Mesenteric fat pad (tissue), 1 donor: ENCODE measurements at places on chromosomes 4 and X.

DNA sequence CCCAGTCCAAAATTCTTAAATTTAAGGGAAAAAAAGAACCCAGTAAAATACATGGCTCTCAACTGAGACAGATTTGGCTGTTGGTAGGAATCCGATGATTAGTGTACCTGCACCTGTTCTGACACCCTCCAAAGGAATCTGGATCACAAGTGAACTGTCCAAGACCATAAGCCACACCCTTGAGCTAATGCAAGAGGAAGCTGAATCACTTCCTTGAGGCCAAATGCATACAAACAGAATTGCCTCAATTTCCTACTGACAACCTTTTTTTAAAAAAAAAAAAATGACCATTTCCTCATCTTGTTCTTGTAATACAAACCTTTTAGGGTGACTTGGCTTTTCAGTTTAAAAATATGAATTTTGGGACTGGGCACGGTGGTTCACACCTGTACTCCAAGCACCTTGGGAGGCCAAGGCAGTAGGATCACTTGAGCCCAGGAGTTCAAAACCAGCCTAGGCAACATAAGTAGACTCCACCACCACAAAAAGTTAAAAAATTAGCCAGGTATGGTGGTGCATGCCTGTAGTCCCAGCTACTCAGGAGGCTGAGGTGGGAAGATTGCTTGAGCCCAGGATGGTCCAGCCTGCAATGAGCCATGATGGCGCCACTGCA, 10.7 kb upstream of the FBXL5 start:
- DNase-seq, result no peak

GRCh38 chrX:146224442-146224841, 406.8 kb downstream of the SLITRK2 start:
- DNase-seq, result no peak

DNA sequence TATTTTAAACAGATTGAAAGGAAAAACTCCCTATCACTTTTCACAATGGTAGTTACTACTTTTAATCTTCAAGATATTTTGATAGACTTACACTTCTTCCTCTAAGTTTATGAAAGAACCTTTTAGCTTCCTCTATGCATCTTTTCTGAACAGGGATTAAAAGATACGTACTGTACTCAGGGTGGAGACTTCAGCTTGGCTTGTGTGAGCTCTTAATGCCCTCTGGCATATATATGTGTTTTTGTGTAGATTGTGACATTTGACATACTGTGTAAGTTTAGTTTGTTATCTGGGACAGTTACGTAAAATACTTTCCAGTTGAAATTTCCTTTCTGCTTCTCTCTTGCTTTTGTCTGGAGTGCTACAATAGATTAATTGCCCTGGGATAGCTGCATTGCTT, 109.3 kb upstream of the NUDT6 start:
- DNase-seq, result no peak

GRCh38 chrX:144681501-144681900, 565.8 kb upstream of the SPANXN1 start:
- no peak for DNase-seq

- DNase-seq, result no peak
Measured at GRCh38 chr4:168421671-168422070, 58.6 kb downstream of the DDX60L start.

DNA sequence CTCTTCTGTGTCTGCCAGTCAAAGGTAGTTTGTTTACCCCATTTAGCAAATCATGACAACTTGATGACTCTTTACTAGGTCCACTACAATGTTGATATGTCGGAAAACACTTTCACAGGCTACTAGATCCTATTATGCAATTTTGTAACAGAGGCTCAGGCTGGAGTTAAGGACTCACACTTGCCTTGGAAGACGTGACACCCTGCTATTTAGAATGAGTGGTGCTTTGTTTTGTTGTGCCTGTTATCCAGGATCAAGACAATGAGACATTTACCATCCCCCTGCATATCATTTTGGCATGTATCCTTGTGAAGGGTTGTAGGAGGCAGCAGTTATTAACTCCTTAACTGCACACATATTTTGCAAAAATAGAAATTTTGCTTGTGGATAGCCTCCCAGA, 263.7 kb downstream of the IL1RAPL1 start:
- no peak for DNase-seq

DNA sequence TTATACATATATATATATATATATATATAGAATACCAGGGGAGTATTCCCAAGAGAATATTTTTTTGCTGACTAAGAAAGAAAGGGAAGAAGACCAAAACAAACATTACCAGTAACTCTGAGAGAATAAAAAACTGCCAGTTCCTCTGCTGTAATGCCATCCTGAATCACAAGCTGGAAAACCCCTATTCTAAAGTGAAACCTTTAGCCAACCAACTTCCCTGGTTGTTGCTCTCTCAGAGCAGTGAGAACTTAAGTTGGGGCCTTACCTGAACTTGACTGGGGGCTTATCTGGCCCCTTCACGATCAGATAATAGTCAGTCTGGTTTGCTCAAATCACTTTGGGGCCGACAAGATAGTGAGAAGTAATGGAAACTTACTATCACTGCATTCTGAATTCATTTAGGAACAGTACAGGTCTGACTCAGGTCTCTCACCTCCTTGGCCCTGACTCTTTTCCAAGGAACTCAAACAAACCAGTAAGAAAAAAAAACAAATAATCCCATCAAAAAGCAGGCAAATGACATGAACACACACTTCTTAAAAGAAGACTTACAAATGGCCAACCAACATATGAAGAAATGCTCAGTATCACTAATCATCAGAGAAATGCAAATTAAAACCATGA, 62.5 kb downstream of the CD40LG start:
- DNase-seq, result no peak

DNA sequence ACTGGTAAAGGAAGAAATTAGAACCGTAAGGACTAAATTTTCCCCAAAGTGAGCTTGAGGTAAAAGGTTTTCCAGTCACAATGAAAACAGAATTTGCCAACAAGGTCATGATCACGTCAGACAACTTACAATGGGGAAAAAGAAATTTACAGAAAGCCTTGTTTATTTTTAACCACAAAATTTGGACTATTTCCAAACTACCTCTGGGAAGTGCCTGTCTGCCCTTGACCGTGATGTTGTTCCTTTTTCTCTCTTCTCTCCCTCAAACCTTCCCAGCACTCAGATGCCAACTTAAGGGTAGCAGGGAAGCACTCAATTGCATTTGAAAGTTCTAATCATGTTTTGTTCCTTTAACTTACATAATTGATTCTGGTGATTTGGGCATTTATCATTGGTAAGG, 32.5 kb downstream of the MEPE start:
- DNase-seq, result no peak

DNA sequence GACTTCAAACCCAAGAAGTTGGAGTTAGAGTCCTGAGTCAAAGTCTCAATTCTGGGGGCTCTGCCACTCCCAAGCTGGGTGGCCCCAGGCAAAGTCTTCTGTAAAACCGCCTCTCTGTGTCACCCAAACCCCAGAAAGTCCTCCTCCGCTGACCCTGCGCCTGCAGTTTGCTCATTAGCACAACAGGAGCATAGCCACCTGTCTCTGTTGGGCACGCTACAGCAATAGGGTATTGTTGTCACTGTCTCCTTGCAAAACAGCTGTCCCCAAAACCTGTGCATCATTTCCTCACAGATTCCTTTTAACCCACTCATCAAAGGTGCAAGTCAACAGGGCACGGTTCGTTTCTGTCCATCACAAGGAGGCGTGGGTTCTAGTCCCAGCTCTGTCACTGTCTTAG, 8.0 kb upstream of the DGAT2L6 start:
- DNase-seq, result no peak

DNA sequence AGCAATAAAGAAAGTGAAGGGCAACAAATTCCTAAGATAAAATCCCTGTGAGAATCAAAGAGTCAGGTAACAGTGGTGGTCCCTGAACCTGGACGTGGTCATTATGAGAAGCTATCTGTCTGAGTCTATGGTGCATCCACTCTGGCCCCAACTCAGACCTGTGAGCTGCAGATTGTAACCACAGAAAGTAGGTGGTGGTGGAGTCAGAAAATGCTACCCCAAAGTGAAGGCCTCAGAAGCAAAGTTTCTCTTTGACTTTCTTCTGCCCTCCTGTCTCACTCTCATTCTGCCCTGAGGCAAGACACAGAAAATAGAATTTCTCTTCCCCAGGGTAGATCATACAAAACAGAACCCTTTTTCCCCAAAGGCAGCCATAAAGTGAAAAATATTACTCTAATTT, 84.1 kb upstream of the NEIL3 start:
- no peak for DNase-seq

- DNase-seq, result no peak
Measured at GRCh38 chr4:47686294-47686872, 151.5 kb downstream of the CORIN start.

- DNase-seq, result no peak
Measured at GRCh38 chr4:142844782-142845181, 1.3 kb downstream of the INPP4B start.

DNA sequence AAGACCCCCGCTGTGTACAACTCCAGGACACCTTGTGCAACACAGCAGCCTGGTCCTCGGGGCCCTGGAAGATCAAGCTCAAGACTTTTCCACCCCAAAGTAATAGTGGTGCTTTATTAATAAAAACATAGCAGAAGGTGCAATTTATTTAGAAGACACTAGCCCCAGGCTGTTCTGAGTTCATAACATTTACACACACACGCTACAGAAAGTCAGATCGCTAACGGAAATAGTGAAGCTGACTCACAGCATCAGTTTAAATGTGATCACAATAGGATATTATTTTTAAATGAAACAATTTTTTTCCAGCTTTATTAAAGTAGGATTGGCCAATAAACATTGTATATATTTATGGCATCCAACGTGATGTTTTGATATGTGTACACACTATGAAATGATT, 141.0 kb downstream of the STK32B start:
- DNase-seq, result no peak

DNA sequence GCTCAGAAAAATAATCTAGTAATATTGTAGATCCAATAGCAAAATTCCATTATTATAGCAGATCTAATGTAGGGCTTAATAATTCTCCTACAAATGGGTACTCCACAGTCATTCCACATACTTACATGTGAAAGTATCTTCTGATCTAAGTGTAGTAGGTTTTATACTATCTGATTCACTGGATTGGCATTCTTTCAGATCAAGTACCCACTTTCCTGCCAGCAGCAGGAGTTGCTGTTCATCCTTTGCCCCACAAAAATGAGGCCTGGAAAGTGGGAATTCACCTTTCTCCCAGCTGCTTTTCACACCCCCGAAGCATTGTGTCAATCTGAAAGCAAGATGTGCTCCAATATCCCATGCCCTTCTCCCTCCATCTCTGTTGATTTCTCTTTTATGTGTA, 77.1 kb upstream of the RXFP1 start:
- no peak for DNase-seq

DNA sequence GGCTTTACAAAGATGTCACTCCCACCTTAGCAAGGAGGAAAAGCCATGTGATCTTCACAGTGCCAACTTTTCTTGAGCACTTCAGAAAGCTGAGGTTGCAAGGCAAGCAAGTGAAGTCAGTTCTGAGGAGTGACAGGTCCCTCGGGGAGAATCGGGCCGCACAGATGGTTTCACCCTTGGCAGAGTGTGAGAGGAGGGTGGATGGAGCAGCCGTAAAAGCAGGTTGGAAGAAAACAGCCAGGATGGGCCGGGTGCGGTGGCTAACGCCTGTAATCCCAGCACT, 43.6 kb upstream of the TLR3 start:
- no peak for DNase-seq

GRCh38 chr4:14384824-14385223, 617.5 kb upstream of the CPEB2 start:
- DNase-seq, result no peak

- DNase-seq, result no peak
Measured at GRCh38 chr4:164783976-164784375, 30.0 kb downstream of the SMIM31 start.

- DNase-seq, result no peak
Measured at GRCh38 chr4:20589436-20589835, 110.8 kb upstream of the PACRGL start.

DNA sequence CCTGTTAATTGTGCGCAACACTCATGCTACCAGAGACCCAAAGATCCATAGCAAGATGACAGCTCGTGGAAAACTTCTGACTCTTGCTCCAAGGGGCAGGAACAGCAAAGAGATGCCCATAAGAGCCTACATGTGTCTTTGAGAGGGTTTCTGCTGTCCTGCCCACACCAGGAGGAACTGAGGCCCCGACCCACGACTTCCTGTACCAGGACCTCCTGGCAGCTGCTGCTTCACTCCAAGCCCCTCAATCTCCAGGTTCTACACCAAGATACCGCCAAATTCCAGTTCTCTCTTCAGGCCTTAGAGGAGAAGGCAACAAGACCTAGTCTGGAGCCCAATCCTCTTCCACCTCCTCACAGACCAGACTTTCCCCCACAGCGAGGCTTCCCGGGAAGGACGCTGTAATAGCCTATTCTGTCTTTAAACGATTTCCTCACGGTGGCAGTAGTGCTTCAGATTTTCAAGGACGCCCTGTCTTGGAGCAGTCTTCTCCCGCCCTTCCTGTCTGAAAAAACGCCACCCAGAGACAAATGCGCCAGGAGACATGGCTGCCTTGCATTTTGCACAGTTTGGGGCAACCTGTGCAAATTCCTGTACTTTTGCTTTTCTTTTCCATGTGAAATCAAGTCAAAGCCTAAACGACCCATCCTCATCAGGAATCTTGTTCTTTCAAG, 230.2 kb upstream of the STK26 start:
- no peak for DNase-seq

DNA sequence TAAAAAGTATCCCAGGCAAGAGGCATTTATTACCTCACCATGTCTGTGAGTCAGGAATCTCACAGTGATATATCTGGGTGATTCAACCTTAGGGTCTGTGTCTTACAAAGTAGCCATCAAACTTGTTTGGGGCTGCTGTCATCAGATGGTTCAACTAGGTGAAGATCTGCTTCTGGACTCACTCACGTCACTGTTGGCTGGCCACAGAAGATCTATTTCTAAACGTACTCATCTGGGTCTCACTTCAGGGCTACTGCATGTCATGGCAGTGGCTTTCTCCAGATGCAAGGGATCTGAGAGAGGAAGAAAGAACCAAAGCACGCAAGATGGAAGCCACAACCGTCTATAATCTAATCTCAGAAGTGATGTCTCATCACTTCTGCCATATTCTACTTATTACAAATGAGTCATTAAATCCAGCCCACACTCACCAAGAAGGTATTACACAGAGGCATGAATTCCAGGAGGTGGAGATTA, 267.8 kb upstream of the ANKRD50 start:
- DNase-seq, result no peak

GRCh38 chr4:183256343-183256742, 63.7 kb downstream of the CLDN22 start:
- no peak for DNase-seq

- no peak for DNase-seq
Measured at GRCh38 chr4:106353786-106354185, 14.8 kb downstream of the GIMD1 start.

GRCh38 chr4:1683261-1683735, 815 bp downstream of the FAM53A start:
- no peak for DNase-seq

DNA sequence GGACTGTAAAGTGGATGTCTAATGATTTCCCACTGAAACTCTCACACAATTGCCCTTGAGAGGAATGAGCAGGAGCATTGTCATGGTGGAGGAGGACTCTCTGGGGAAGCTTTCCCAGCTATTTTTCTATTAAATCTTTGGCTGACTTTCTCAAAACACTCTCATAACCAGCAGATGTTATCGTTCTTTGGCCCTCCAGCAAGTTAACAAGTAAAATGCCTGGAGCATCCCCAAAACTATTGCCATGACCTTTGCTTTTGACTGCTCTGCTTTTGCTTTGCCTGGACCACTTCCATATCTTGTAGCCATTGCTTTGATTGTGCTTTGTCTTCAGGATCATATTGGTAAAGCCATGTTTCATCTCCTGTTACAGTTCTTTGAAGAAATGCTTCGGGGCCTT, 120.2 kb upstream of the PDE5A start:
- DNase-seq, result no peak
